ENCODE measurements at places on chromosomes 4 and X.

DNA sequence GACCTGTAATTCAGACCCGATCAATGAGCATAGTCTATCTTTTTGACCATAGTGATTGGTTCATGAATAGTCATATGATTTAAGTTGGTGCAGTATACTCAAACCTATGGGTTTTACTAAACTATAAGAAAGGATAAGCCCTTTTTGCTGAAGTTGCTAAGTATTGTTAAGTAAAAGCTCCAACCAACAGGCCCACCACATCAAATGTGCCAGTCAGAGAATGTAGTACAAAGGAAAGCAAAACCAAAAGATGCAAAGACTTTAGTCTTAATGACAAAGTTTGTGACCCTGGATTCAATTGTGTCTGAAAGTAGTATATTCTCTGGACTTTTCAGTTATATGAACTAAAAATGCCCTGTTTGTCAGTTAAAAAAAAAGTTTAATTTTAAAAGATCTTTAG, 208.1 kb upstream of the TET2 start:
- no peak for DNase-seq

GRCh38 chrX:21847342-21847741, 7.9 kb downstream of the MBTPS2 start:
- DNase-seq, result no peak

- DNase-seq, result no peak
Measured at GRCh38 chr4:179441596-179441995, 1999.4 kb upstream of the AGA start.

- no peak for DNase-seq
Measured at GRCh38 chr4:1057403-1057745, 45.9 kb downstream of the FGFRL1 start.

- no peak for DNase-seq
Measured at GRCh38 chrX:65689377-65689776, 21.9 kb downstream of the MSN start.

DNA sequence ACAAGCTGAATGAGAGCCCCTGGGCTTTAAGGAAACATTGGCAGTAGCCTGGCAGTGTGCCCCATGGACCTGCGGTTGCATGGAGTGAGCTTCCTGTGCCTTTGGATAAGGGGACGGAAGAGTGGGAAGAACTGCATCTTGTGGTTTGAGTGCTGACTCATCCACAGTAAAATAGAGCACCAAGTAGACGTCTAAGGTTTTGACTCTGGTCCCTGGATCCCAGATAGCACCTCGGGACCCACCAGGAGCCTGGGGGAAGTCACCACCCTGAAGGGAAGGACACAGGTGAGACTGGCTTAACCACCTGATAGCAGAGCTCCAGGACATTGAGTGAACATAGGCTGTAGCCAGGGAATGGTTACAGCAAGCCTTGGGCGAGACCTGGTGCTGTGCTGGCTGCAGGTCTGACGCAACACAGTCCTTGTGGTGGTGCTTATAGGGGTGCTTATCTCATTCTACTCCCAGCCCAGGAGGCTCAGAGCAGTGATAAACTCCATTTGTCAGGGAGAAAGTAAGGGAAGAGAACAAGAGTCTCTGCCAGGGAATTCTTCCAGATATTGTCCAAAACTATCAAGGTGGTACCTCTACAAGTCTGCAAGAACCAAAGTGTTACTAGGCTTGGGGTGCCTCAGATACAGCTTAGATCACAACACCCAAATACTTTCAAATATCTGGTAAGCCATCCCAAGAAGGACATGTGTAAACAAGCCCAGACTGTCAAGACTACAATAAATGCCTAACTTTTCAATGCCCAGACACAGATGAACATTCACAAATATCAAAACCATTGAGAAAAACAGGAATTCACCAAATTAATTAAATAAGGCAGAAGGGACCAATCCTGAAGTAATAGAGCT, 123.6 kb upstream of the TET2 start:
- no peak for DNase-seq

GRCh38 chr4:140103676-140104075, 50.3 kb downstream of the MAML3 start:
- DNase-seq, result no peak
